ENCODE measurements at places on chromosomes 4 and X.

- H3K4me1 ChIP-seq = peaks cover 35% of the 10 kb centered on the region
- H3K27ac ChIP-seq = peak overlapping the region; percentile 99
- no peaks in the 10 kb centered on the region for H3K36me3 ChIP-seq
These were observed 729 bp upstream of the IRF2 start for GRCh38 chr4:184475096-184475461.

GRCh38 chr4:79341893-79342653, 16.2 kb upstream of the NAA11 start:
- no peaks in the 10 kb centered on the region for H3K27me3 ChIP-seq
- no peaks in the 10 kb centered on the region for H3K36me3 ChIP-seq
- no peak overlapping the region for H3K27ac ChIP-seq
- H3K4me1 ChIP-seq = no peaks in the 10 kb centered on the region

DNA sequence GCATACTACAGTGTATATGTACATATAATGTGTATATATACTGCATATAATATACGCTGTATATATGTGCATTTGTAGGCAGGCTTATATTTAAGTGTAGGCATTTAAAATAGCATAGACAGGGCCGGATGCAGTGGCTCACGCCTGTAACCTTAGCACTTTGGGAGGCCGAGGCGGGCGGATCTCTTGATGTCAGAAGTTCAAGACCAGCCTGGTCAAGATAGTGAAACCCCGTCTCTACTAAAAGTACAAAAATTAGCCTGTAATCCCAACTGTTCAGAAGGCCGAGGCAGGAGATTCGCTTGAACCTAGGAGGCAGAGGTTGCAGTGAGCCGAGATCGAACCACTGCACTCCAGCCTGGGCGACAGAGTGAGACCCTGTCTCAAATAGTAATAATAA, 78.4 kb downstream of the JAKMIP1 start:
- no peak overlapping the region for H3K4me3 ChIP-seq
- DNase-seq = no peak
- no peak overlapping the region for H3K27ac ChIP-seq
- H3K36me3 ChIP-seq = no peaks in the 10 kb centered on the region
- no peaks in the 10 kb centered on the region for H3K4me1 ChIP-seq

- no peak overlapping the region for H3K27ac ChIP-seq
- H3K4me3 ChIP-seq = no peak overlapping the region
- H3K4me1 ChIP-seq = peaks cover 7% of the 10 kb centered on the region
- no peaks in the 10 kb centered on the region for H3K36me3 ChIP-seq
These were observed 43.4 kb upstream of the CCKAR start for GRCh38 chr4:26533685-26534084.

DNA sequence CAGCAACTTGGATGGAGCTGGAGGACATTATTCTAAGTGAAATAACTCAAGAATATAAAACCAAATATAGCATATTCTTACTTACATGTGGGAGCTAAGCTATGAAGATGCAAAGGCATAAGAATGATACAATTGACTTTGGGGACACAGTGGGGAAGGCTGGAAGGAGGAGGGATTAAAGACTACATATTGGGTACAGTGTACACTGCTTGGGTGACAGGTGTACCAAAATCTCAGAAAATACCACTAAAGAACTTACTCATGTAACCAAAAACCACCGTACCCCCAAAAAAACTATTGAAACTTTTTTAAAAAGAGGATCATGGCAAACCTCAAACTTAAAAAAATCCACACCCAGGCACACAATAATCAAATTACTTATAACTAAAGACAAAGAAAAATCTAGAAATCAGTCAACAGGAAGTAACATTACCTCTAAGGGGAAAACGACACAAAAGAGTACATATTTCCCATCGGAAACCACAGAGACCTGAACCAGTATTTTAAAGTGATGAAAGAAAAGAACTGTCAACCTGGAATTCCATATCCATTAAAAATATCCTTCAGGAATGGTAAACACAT, 241.8 kb downstream of the PRDM5 start:
- no peak for DNase-seq
- no peaks in the 10 kb centered on the region for H3K36me3 ChIP-seq
- no peaks in the 10 kb centered on the region for H3K27me3 ChIP-seq
- H3K4me3 ChIP-seq = no peak overlapping the region
- no peaks in the 10 kb centered on the region for H3K4me1 ChIP-seq

DNA sequence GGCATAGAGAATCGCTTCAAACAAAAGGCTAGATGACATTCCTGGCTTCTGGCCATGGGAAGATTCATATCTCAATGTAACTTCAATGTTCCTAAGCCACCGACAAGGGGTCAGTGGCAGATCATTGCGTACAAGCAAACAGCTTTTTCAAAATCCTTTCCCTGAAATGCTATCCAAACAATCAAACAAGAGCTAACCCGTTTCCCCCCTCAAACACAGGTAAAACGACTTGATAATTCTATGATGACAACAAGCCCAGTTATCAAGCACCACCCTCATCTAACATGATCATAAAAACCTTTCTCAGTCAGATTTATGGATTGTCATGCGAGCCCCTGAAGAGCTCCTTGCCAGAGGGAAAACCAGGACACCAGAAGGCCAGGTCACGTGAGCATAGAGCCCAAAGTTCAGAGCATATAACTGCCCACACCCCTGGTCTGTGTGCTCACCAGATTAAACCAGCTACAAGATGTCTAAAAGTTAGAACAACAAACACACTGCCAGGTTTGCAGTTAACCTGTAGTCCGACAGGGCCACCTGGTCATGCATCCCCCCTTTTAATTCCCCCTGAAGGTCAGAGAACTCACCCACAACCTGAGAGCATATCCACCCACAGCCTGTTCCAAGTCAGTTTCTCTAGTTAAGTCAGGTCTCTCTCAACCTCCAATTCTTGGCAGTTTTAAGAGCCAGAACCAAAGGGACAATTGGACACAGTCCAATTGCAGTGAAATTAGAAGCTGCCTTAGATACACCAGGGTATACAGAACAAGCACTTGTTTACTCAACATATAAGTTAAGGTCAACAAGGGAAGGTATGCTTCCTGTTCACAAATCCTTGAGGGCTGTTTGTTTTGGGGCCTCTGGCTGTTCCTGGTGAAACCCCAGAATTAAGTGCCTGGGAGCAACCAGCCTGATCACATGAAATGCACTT, 248.1 kb upstream of the PPARGC1A start:
- H3K4me3 ChIP-seq = no peak overlapping the region
- H3K27ac ChIP-seq = no peak overlapping the region
- peaks cover 9% of the 10 kb centered on the region for H3K4me1 ChIP-seq
- H3K36me3 ChIP-seq = no peaks in the 10 kb centered on the region

DNA sequence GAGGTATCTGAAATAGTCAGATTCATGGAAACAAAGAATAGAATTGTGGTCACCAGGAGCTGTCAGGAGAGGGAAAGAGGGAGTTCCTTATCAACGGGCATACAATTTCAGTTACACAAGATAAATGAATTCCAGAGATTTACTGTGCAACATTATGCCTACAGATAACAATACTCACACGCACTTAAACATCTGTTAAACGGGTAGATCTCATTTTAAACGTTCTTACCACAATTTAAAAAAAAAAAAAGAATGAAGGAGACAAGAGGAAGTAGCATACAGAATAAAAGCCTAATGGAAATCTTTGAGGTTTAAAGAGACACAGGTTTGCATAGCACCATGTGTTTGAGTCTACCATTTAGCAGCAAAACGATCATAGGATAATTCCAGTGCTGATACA, 298.0 kb downstream of the DKK2 start:
- H3K36me3 ChIP-seq = no peaks in the 10 kb centered on the region
- H3K27ac ChIP-seq = no peak overlapping the region
- no peak overlapping the region for H3K4me3 ChIP-seq
- H3K27me3 ChIP-seq = no peaks in the 10 kb centered on the region

- H3K4me1 ChIP-seq = peaks cover 5% of the 10 kb centered on the region
- DNase-seq = peak; percentile 50
- no peak overlapping the region for H3K4me3 ChIP-seq
These were observed 1.7 kb downstream of the CLCN4 start for GRCh38 chrX:10158279-10159144.

DNA sequence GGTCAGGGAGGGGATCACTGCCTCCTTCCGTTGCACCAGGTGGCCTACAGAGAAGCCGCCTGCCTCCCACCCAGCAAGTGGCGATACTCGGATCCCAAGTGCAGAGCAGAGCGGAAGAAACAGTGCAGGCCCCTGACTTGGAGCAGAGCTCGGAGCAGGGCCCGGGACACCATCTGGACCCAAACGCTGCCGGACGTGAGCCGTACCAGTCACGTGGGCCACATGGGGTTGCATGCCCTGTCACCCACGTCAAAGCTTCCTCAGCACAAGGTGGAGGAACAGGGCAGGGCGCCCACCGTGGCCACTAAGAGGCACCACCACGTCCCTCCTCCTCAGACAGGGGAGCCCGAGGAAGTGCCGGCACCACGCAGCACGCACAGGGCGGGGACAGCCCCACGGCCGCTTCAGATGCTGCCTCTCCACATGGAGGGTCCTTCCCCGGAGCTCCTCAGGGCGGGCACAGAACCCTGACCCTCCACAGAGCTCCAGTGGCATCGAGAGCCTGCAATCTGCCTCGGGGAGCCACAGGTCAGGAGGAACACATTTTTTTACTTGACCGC, 18.7 kb downstream of the ZFYVE28 start:
- H3K4me3 ChIP-seq = no peak overlapping the region
- DNase-seq = no peak
- H3K27me3 ChIP-seq = no peaks in the 10 kb centered on the region
- H3K27ac ChIP-seq = no peak overlapping the region

All from lung (tissue), 17 donors.